Activated T-helper 17 cell treated with anti-CD3 and anti-CD28 coated beads, Interleukin-2, amount 50 U/mL, for 72 hours (primary cell): ENCODE measurements at places on chromosomes 11 and 22.

GRCh38 chr11:67680696-67681470 lies 6.5 kb upstream of the ALDH3B2 start:
- no peak for ATAC-seq

- no peak for ATAC-seq
Observed at GRCh38 chr11:61771985-61772455, 19.6 kb downstream of the MYRF start.

DNA sequence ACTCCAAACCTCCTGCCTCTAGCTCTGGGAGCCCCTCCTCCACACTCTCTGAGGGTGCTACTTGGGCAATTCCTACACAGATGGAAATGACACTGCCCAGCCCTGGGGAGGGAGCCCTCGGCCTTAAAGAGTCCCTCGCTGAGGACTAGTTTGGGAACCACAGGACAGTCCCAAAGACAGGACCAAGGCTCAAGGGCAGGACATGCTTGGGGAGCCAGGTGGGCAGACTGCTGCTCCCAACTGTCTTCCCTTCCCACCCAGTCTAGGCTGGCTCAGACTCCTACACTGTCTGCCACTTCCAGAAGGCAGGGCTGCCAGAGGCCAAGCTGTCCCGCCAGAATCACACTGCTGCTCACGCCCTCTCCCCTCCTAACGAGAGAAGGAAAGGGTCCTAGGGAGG lies 9.8 kb downstream of the ARRB1 start:
- ATAC-seq, result no peak

DNA sequence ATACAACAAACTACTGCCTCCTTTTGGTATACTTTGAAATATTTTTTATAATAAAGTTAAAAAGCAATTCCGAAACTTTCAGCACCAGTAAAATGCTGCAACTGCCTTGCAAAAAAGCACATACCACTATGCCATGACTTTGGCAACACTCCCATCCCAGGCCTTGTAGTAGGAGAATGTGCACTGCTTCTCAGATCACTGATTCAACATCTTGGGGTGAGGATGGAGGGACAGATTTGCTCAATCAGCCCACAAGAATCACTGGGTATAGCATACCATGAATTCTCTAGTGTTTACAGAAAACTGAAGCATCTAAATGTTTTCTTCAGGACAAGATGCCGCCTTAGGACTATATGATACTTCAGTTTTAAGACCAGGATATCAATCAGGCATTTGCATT lies 14.9 kb downstream of the EIF4ENIF1 start:
- ATAC-seq, result no peak

DNA sequence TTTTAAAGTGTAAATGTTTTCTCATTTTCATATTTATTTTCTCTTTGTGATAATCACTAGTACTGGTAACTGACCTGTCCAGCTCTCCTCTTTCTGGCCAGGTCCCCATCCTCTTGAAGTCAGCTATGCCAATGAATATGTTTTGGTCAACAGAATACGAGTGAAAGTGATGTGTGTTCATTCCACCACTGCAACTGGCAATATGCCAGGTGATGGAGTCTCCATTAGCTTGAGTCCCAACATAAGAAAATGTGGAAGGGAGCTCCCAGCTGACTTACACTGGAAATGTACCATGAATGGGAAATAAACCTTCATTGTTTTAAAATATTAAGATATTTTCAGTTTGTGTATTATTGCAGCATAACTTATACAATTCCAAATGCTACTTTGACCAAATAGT lies 75.8 kb downstream of the CCDC34 start:
- ATAC-seq, result no peak

DNA sequence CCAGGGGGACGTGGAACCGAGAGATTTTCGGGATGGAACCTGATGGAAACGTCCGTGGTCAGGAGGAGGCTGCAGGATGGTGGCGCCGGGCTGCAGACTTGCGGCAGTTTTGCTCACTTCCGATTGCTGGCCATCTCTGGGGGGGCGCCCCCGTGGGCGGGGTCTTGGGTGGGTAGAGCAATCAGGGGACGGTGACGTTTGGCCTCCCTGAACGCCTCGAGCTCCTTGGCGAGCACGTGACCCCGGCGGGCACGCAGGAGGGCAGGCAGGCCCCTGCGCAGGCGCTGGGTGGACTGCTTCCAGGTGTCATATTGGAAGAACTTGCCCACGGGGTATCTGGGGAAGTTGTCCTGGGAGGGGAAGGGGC lies 6.3 kb downstream of the IGF2 start:
- no peak for ATAC-seq

DNA sequence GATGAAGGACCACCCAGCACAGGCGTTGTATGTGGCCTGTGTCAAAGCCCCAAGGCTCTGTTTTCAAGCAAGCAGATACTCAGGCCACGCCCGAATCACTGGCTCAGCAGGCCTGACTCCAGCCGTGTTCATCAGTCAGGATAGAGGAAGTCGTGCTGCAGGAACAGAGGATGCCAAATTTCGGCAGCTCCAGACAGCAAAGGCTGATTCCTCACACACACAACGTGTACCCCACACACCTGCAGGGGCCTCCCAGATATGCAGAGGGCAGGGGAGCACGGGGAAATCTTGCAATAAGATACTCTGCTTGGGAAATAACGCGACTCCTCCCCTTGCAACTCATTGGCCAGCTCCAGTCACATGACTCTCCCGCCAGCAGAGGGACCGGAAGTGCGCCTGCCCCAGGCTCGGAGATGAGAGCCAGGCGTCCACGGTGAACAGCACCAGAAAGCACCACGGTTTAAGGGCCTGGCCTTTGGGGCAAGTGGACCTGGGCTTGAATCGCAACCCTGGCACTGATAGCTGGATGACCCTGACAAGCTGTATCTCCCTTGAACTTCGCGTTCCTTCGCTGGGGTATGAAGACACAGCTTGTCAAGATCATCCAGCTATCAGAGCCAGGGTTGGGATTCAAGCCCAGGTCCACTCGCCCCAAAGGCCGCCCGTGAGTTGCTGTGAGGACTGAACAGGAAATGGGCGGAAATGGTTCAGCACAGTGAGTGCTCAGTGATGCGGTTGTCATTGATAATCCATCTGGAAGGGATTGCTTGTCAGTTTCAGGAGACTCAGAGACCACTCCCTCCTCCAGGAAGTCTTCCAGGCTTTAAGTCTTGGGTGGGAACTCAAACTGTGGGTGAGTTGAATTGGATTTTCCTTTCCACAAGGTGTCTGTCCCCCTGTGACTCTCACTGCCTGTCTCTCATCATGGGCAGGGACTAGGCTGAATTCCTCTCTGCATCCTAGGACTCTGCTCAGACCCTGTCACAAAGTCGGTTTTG lies 88.5 kb downstream of the MYEOV start:
- ATAC-seq, result peak; percentile 74

DNA sequence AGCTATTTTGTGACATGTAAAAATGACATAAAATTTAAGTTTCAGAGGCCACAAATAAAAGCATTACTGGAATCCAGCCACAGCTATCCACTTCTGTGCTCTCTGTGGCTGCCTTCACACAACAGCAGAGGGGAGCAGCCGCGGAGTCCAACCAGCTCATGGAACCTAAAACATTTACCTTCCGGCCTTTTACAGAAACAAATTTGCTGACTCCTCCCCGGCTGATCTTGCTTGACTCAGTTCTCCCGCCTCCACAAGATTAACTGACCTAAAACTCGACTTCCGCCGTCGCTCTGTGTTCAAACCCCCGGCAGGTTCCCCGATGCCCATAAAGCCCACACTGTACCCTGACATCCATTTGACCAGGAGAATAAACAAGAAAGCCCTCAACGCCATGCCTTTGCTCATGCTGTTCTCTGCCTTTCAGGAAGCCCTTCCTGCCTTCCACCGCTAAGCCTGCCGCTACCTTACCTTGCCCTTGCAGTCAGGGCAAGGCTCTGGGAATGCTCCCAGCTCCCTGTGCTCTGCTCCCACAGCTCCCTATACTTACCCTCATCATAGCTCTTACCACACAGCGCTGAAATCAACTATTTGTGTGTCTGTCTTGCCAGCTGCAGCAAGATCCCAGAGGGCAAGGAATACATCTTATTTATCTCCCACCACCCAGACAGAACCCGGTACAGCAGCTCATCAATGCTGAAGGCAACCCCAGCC lies 35.4 kb downstream of the MICAL3 start:
- ATAC-seq, result no peak

DNA sequence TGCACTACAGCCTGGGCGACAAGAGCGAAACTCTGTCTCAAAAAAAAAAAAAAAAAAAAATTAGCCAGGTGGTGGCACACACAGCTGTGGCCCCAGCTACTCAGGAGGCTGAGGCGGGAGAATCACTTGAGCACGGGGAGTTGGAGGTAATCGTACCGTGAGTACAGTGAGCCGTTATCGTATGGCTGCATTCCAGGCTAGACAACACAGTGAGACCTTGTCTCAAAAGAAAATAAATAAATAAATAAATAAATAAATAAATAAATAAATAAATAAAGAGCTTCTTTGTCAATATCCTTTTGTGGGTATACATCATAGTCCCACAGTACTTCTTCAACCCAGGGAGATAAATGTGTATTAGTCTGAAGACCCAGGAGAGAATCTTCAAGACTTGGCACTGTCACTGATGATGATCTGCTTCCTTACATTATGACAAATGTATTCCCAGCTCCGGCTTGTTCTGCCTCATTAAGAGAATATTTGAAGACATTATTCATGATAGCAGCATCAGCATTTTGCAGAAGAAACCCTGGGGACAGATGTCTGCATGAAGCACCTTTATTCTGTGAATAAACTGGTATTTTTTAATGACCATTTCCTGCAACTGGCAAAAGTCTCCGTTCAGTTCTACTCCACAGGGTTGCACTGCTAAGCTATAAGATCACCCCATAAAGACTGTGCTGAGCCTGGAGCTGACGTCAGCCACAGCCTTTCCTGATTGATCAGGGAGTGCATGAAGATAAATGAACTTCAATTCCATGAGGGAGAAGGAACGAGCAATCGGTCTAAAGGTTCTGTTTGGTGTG lies 1.6 kb upstream of the ACY3 start:
- ATAC-seq, result no peak

DNA sequence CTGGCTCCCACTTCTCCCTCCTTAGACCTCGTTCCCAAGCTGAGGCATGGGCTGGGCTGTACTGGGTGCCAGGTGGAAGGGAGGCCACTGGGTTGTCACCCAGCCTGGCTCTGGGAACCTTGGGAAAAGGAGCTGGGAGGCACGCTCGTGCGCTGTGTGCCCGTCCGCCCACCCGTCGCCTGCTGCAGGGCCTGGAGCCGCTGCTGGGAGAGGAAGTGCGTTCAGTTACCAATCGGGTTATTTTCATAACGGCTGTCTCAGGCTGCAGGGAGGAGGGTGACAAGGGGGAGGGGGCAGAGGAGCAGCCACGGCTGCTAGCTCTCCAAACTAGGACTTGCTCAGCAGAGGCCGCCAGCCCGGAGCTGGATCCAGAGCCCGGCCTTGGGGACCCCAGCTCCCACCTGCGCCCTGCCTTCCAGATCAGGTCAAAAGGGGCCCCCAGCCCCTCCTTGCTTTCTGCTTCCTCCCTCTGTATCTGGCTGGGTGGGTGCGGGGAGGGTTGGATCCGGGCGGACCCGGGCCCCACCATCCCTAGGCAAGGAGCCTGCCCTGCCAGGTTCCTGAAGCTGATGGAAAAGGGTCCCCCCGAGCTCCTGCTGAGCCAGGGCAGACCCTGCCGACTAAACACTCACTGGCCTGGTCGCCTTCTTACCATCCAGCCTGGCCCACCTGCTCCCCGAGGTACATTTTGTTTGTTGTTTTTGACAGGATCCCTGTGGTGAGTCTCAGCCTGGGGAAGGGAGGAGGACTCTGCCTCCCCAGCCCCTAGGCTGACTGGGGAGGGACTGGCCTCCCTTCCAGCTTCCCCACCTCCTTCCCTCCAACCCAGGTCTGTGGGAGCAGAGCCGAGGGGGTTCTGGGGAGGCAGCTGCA lies 14.3 kb downstream of the DGKZ start:
- ATAC-seq, result peak; percentile 96

DNA sequence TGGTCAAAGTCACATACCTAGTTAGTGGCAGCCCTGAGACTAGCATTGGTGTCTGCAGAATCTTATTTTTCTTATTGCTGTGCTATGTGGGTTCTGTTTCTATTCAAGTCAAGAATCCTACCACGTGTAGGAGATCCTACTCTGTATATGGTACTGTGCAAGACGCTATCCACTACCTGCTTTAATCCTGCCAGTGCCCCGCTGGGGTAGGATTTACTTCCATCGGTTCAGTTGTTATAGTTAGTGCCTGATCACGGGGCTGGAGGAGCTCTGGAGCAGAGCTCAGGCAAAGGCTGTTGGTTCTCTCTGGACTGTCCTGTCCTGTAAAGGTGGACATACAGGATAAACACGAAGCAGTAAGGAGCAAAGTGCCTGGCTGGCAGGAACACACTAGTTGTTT lies 167.9 kb downstream of the NTM start:
- ATAC-seq, result no peak

GRCh38 chr11:114079511-114080065 lies 20.1 kb downstream of the ZBTB16 start:
- no peak for ATAC-seq

- no peak for ATAC-seq
Observed at GRCh38 chr11:37710031-37710430, 1112.0 kb upstream of the RAG2 start.

DNA sequence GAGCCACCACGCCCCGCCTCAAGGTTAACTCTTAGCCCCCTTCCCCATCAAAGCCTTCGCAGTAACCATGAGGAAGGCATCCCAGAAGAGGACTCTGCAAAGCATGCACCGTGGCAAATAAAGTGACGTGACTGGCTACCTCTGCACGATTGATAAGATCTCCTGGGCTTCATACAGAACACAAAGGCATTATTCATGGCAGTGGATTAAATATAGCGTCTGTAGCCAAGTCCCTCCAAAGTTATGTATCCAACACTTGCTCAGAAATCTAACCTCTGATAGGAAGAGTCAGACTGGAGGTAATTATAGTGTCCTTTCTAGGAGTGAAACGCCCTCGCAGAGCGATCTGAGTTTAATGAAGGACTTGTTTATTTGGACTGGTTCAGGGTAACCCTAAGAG lies 22.4 kb downstream of the CPT1A start:
- ATAC-seq, result no peak

DNA sequence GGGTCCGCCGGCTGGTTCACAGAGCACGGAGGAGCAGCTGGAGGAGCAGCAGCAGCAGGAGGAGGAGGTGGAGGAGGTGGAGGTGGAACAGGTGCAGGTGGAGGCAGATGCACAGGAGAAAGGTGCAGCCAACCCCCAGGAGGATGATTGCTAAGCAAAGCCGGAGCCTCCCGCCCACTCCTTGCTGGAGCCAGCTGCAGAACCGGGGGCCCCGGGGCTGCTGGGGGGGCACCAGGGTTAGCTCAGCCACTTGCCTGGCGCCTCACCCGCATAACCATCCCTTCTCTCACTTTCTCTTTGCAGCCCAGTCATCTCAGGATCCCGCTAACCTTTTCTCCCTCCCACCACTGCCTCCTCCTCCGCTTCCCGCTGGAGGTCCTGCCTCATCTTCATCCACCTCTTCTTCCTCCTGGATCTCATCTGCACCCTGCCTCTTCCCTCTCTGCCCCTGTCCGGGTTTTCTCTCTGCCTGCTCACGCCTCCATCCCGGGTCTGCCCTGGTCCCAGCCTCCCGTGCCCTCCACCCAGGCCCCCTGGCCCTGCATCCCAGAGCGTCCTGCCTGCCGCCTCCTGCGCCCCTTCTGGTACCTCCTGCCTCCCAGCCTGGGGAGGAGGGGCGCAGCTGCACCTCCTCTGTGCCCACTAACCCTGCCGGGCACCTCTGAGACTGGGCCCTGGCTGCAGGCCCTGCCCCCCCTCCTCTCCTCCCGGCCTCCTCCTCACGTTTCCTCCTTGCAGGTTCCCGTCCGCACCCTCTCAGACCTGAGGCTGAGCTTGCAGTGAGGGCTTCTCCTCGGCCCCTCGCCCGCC lies 9.5 kb downstream of the KCTD17 start:
- peak; percentile 65 for ATAC-seq
